ENCODE measurements at places on chromosomes 5 and 9.

- DNase-seq, result no peak
These were observed 14.0 kb downstream of the IL33 start for GRCh38 chr9:6229619-6230018.

GRCh38 chr5:10863763-10864383 is 102.8 kb upstream of the DAP start:
- DNase-seq, result peak; percentile 42

DNA sequence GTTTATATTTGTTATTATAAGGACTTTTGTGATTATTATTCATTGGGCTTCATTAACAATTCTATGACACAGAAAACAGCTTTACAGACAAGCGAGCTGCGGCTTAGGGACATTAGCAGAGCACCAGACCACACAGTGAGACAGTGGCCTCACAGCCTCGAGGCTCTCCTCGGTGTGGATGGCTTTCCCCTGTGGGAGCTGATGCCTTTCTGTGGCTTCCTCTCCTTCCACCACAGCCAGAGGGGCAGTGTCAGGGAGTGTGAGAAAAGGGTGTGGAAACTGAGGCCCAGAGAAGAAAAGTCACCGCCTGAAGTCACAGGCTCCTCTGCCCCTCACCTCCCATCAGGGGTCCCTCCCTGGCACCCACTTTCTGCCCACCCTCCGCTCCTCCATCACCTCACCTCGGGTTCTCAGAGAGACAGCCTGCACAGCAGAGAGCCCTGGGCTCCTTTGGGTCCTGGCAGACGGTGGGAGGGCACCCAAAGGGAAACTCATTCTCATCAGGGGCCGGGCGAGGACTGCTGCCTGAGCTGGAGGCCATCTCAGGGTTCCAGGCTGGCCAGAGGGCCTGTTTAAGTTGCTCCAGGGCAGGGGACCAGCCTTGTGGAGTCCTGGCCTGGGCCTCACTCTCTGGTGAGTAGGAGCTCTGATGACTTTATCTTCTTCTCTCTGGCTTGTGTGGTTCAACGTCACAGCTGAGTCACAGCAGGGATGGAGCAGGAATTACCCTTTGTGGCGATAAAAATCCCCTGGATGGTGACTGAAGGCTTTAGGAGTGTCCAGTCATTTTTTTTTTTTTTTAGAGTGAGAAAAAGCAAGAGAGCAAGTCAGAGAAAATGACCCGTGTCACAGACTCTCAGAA is 830 bp downstream of the TRAF1 start:
- DNase-seq, result peak; percentile 74

GRCh38 chr5:94702729-94703128 is 84.3 kb downstream of the SLF1 start:
- DNase-seq, result no peak

DNA sequence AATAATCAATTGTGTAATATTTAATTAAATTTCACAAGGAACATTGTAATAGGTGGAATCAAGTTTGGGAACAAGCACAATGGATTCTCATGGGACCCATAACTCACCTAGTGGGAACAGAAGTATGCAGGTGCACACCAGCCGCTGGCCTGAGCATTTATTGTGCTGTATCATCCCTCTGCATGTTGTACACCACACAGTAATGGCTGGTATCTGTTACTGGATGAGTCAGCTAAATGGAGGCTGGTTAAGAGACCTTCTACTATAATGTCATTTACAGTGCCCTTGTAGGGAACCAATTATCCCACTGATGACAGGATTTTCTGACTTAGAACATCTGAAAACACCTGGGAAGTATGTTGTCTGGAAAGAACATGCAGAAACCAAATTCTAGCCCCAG is 3.2 kb upstream of the MAP3K1 start:
- no peak for DNase-seq

DNA sequence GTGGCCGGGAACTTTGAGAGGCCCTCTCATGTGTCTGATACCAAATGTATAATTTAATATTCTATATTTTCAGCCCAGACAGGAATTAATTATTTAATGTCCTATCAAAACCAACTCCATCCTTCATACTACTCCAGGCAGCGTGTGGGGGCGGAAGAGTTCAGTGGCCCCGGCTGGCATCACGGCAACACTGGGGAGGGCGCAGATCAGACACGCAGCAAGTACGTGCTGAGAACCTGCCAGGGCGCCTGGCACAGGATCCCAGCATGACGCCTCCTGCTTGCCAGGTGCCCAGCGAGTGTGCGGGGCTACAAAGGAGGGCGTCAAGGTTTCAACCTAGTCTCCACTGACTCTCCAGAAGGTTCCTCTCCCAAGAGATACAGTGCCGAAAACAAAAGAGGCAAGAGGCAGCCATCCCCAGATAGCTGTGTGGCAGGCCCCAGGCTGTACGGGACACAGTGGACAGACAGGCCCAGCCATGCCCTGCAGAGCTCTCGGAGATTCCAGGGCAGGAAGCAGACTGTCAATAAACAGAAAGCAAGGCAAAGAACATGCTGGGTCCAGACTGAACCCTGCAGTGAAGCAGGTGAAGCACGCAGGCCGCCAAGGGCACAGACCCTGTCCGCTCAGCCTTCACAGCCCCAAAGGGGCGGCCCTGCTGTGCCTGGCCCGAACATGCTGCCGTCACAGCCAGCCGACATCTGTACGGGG is 110.3 kb downstream of the VAV2 start:
- DNase-seq, result no peak

GRCh38 chr9:61665829-61666228 is 476.0 kb downstream of the SPATA31A7 start:
- no peak for DNase-seq

- DNase-seq, result no peak
These were observed 437.3 kb downstream of the DTWD2 start for GRCh38 chr5:118551031-118551430.

DNA sequence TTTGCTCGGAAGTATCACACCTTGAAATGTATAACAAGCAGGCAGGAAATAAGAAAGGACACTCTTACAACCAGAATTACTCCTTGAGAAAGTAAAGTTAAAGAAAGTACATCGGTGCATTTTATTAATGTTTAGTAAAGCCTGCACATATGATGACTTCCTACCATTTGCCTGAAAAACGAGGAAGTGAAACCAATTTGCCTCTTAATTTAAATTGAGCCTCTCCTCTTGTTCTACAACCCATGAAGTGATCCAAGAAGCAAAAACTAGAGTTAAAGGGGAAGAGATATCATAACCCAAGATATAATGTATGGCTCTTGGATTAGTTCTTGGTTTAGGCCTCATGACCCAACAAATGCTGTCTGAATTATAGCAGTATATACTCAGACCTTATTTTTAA is 95.6 kb downstream of the GNAQ start:
- DNase-seq, result no peak

GRCh38 chr5:180553530-180553929 is 37.8 kb downstream of the SCGB3A1 start:
- DNase-seq, result no peak

GRCh38 chr5:30768056-30768690 is 425.3 kb upstream of the CDH6 start:
- no peak for DNase-seq

DNA sequence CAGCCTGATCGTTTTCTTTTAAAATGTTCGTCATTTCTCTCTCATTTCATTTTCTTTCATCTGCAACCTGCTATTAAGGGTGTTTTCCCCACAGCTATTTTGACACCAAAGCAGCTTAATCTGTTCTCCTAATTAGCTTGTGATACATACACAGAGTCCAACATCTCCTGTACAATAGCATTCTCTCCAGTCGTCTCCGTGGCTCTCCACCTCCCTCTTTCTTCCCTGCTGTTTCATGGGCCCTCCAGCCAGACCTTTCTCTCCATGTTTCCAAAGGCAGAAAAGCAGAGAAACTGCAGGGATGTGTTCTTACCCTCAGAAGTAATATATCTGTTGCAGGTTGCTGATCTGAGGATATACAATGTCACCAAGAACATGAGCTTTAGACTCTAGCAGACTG is 88.8 kb upstream of the SPOCK1 start:
- no peak for DNase-seq

- no peak for DNase-seq
These were observed 2.7 kb upstream of the BTNL9 start for GRCh38 chr5:181037365-181037861.

- no peak for DNase-seq
These were observed 295.3 kb upstream of the SLC24A2 start for GRCh38 chr9:20084125-20084524.

DNA sequence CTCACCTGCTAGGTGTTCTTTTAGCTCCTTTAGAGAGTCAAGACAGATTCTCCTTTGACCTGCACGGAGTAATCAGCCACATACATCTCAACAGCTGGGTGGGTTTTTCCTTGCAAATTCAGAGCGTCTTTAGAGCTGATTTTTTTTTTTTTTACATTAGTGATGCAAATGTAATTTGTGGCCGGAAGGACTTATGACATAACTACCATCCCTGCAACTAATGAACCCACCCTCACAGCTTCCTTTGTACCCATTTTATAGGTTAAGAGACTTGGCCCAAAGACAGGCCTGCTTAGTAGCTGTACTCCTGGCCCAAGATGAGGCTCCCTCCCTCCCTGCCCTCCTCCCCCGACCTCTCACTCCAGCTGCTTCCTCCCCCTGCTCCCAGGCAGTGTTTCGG is 69.9 kb upstream of the NIPAL4 start:
- no peak for DNase-seq

DNA sequence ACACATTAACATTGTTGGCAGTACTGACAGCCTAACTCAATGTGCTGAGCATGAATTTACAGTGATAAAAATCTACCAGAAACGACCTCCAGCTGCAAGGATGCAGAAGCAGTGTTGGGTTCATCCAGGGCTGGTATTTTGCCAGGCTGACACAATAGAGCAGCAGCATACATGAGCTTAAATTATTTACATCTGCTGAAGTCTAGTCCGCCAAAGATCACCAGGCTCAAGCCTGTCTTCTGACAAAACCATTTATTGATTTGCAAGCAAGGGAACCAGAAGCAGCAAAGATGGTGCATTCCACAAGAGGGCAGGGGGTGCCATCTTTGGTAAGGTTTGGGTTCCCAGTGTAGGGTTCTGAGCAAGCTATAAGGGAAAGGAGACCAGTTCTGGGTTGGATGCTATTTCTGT is 8.7 kb upstream of the C5orf34 start:
- DNase-seq, result no peak

DNA sequence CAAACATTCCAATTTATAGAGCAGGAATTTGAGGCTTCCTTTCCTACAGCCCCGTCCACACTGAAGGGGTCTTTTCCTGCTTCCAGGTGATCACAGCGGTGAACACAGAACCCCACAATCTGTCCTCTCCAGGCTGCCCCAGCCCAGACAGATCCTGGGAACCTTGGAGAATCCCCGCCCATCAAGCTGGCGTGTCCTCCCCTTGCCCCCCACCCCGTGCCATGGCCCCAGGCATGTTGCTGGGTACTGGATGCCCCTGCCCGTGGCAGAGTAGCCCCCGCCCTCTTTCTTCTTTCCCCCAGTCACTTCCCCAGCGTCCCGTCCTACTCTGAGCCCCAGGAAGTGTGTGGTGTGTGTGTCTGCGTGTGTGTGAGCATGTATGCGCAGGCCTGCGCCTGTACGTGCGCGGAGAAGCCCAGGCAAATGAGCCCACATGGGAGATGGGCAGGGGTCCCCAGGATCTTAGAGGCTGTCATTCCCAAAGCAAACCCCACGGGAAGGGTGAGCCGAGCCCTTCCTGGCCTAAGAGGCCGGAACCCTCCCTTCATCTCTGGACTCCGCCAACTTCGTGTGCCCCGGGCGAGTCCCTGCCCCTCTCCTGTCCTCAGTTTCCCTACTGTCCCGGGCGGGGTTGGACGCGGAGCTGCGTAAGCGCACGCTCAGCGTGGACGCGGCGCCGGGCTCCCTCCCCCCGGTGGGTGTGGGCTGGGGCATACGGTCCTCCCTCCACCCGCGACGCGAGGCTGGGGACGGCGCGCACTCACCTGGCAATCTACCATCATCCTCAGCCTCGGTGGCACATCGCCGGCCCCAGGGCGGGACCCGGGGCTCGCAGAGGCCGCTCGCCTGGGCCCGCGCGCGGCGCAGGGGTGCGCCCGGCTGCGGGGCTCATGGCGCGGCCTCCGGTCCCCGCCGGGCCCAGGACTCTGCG is 15.2 kb downstream of the GBGT1 start:
- DNase-seq, result peak; percentile 70

- DNase-seq, result peak; percentile 34
These were observed 353 bp upstream of the PAX5 start for GRCh38 chr9:37034305-37034937.

GRCh38 chr5:115271295-115272050 is 8.8 kb upstream of the PGGT1B start:
- no peak for DNase-seq

- DNase-seq, result peak; percentile 38
These were observed 1.3 kb downstream of the GADD45G start for GRCh38 chr9:89606049-89606623.

DNA sequence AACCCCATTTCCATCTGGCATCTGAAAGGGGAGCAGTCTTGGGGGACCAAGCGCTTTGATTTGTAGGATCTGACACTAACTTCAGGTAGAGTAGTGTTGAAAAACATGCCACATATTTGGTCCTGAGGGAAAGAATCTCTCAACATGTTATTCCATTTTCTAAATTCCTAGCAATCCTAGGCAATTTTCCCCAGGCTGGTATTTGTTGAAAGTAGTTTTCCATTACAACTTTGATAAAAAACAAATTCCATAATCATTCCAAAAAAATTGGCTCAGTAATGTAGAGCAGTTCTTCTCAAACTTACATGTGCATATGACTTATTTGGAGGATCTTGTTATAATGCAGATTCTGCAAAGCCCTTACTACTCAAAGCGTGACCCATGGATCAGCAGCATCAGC is 477.9 kb downstream of the ACTL7B start:
- DNase-seq, result no peak

GRCh38 chr5:133863857-133864585 is 104.4 kb downstream of the C5orf15 start:
- DNase-seq, result no peak

- no peak for DNase-seq
These were observed 137.1 kb downstream of the FOXD1 start for GRCh38 chr5:73311291-73312110.
